Effector CD4-positive, alpha-beta T cell (primary cell): ENCODE measurements at places on chromosomes 16 and 17.
A peak's percentile ranks its signal among the peaks of the same experiment; 100 is the strongest.

GRCh38 chr17:83065660-83066542, 13.5 kb upstream of the METRNL start:
- no peak for DNase-seq

DNA sequence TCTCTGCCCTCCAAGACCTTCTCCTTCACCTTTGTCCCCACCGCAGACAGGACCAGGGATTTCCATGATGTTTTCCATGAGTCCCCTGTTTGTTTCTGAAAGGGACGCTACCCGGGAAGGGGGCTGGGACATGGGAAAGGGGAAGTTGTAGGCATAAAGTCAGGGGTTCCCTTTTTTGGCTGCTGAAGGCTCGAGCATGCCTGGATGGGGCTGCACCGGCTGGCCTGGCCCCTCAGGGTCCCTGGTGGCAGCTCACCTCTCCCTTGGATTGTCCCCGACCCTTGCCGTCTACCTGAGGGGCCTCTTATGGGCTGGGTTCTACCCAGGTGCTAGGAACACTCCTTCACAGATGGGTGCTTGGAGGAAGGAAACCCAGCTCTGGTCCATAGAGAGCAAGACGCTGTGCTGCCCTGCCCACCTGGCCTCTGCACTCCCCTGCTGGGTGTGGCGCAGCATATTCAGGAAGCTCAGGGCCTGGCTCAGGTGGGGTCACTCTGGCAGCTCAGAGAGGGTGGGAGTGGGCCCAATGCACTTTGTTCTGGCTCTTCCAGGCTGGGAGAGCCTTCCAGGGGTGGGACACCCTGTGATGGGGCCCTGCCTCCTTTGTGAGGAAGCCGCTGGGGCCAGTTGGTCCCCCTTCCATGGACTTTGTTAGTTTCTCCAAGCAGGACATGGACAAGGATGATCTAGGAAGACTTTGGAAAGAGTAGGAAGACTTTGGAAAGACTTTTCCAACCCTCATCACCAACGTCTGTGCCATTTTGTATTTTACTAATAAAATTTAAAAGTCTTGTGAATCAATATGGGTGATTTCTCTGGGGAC, 12.2 kb downstream of the CX3CL1 start:
- no peak for DNase-seq

GRCh38 chr17:44039829-44040635, 25.3 kb upstream of the TMEM101 start:
- no peak for DNase-seq

- DNase-seq: peak; percentile 54
Observed at GRCh38 chr16:9008601-9009260, 45.0 kb upstream of the USP7 start.

GRCh38 chr16:30784215-30784614, 2.8 kb downstream of the ZNF629 start:
- DNase-seq: no peak
